ENCODE measurements at places on chromosomes 6 and 20.

- DNase-seq: no peak
These were observed 54.5 kb downstream of the ADGRG6 start for GRCh38 chr6:142356201-142356883.

DNA sequence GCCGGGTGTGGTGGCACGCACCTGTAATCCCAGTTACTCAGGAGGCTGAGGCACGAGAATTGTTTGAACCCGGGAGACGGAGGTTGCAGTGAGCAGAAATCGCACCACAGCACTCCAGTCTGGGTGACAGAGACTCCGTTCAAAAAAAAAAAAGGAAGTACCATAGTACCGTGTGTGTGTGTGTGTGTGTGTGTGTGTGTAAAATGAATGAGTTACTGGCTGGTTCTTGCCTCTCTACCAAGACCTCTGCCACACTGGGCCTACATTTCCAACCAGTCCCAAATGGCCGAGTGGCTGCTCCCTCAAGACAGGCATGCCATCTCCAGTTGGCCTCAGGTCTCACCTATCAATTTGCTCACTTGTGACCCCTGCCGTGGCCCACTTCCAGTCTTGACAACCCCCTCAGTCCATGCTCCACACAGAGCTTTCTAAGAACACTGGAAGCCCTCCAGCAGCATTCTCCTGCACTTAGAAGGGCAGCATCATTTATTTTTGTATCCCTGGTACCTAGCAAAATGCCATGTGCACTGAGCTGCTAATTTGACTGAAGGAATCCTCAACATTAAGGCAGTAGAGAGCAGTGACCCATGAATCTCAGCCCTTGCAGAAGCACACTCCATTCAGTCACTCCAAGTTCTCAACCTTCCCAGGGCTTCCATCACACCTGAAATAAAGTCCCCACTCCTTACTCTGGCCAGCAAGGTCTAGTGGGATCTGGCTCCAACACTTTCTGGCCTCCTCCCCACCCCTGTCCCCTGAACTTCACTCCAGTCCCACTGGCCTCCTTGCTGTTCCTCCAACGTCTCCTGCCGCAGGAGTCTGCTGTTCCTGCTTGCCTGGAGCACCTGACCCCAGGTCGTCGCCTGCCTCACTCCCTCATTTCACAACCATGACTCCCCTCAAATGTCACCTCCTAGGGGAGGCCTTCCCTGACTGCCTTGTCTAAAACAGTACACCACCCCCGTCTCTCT, 29.9 kb downstream of the COX4I2 start:
- no peak for DNase-seq

GRCh38 chr20:52083627-52084232, 107.8 kb downstream of the ZFP64 start:
- peak; percentile 67 for DNase-seq

GRCh38 chr6:43911354-43912115, 141.5 kb downstream of the VEGFA start:
- no peak for DNase-seq

GRCh38 chr6:161204866-161205557, 68.8 kb downstream of the AGPAT4 start:
- no peak for DNase-seq

DNA sequence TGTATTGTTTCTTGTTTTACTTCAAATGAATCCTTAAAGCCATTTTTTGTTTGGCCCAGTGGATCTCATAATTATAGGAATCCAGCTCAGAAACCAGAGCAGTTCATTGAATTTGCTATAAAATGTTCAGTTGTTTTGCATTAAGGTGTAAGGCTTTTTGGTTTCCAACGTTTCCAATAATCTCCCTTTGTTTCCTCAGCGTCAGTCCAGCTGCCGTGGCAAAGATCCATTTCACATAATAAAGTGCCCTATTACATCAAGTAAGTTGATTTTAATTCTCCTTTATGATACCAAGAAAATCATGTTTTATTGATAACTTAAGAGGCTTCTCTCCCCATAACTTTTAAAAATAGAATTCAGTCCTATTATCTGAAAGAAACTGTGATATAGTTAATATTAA, 472.6 kb downstream of the UTRN start:
- DNase-seq: no peak

DNA sequence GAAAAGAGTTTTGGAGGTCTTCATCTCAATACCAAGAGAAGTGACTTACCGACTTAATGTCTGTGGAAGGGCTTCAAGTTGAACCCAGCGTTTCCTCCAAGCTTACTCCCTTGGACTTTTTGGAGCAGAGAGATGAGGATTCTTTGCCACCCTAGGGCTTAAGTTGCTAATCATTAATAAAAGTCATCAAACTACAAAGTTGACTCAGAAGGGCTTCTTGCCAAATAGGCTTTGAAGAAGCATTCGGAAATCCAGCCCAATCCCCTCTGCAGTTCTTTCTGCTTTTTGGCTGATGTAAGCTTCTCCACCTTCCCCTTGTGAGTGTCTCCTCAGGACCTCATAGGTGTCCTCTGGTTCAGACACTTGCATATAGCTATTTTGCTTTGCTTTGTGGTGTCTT, at the start of gene SLC17A3:
Gene SLC17A3 (minus strand): TSS at position 126 of the 400 bp plus-strand sequence. CDS start 5,856 bp downstream, outside the sequence.
- no peak for DNase-seq

GRCh38 chr6:144362042-144363018, 77.2 kb downstream of the UTRN start:
- DNase-seq: no peak

- DNase-seq: no peak
These were observed 458.9 kb downstream of the HACE1 start for GRCh38 chr6:104400844-104401243.

DNA sequence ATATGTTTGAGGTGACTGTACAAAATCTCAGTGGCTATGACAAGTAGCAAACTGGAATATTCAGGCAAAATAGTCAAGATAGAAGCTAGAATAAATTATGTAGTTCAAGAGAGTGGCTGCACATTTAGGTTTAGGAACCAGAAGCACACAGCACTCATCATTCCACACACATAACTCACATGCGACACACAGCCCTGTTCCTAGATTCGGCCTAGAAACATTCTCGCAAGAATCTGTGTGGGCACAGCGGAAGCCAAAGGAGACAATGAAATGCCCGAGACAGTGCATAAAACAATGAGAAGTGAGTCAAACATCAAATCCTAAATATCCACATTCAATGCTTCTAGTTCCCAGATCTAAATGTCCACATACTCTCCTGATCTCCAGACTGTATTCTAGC, 9.5 kb upstream of the SUPT3H start:
- no peak for DNase-seq

- no peak for DNase-seq
These were observed 213.6 kb upstream of the DTNBP1 start for GRCh38 chr6:15876406-15876805.
